ENCODE measurements at places on chromosomes 3 and 15. TPM values are rescaled to one million over a fixed set of nuclear protein-coding genes. Genes with fewer than 3 reads are reported as not detected.

Gene PRSS50
- total RNA-seq: 0.11 TPM

GRCh38 chr15:53223815-53224214, 433.7 kb upstream of the ONECUT1 start:
- ATAC-seq: no peak

GRCh38 chr3:101513419-101513986, 491 bp upstream of the SENP7 start:
- ATAC-seq: peak; percentile 38

DNA sequence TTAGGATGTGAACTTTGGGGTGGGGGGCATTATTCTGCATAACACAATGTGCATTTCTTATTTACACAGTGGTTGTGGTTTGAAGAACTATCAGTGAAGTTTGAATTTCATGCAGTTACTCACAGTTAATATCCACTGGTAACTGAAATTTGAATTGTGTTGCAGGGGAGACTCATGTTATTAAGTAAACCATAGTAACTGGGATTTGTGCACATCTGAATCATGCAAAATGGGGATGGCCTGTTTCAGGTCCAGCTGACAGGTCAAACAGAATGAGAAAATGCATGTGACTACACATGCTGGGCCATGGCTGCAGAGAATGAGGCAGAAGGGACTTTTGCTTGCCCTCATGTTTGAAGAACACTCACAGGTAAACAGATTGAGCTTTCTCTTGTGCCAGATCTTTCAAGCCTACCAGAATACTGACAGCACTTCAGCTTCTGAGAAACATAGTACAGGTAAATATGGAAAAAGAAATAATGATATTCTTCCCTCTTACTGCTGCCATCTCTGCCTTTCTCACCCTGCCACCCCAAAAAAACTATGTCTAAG, 115.0 kb downstream of the POLQ start:
- ATAC-seq: no peak

GRCh38 chr3:123154020-123154985, 47.4 kb upstream of the SEC22A start:
- no peak for ATAC-seq
